IMR-90 (cell line): ENCODE measurements at places on chromosomes 2 and 18. TPM values are rescaled to one million over a fixed set of nuclear protein-coding genes. Genes with fewer than 3 reads are reported as not detected.

GRCh38 chr2:71505086-71505769, 51.9 kb downstream of the DYSF start:
- DNase-seq: no peak

Gene CDK5R2
- not detected in 2 replicates for total RNA-seq

DNA sequence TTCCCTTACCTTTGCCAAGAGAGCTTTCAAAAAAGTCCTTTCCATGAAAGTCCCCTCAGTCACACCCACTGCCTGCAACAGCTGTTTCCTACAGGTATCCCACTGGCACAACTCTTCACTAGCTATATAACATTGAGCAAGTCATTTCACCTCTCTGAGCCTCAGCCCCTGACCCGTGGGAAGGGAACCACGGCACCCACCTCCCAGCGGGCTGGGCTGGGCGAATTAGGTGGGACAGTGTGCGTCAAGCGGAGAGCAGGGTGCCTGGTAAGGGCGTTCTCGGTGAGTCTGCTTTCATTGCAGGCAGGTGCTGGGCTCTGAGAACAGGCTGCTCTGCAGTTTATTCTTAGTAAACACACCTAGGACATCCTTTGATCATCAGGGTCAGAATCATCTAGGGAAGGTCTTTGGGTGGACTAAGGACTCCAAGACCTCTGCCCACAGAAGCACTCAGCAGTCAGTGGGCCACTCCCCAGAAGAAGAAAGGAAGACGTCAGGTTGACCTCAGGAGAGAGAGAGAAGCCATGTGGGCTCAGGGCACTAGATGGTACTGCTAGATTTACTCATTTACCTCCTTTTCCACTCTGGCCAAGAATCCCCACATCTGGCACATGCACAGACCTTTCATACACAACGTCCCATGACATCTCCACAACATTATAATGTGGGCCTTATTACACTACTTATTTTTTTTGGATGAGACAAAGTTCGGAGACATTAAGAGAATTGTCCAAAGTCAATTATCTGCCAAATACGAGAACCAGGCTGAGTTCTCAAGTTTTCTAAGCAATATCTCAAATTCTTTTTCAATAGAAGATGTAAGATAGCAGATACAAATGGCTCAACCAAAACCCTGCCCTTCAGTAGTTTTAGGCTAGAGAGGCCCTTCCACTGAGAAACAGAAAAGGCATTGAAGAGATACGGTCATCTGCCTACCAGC, 79.9 kb downstream of the GALNT14 start:
- no peak for DNase-seq

DNA sequence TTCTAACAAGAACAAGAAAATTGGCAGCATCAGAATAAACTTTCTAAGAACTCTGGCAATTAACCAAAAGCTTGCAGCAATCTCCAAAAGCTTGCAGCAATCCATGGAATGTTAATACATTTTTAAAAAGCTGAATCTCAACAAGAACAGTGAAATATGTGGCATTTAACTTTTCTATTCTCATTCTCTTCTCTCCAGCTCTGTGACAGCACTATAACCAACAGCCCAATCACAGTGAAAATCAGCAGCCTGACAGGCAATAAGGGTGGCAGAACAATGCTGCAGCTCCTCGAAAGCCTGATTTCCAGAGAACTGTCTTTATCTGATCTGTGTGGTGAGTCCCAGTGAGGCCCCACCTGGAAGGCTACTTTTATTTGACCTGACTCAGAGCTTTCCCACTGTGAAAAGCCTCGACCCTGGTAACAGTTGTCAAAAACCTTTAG, 60.0 kb downstream of the TMEM131 start:
- DNase-seq: peak; percentile 72

DNA sequence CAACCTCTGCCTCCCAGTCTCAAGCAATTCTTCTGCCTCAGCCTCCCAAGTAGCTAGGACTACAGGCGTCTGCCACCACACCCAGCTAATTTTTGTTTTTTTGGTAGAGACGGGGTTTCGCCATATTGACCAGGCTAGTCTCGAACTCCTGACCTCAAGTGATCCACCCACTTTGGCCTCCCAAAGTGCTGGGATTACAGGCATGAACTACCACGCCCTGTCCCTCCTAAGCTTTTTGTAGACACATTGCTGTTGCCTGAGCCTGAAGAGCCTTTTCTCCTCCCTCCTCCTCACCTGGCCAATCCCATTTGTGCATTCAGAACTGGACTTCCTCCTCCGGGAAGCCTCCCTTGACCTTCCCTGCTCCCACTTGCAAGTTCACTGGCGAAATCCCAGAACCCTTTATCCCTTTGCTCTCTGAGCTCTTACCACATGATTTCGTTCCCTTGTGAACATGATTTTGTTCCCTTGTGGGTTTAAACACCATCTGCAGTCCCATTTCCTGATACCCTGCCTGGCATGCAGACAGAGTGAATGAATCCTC, 2.6 kb downstream of the C2orf72 start:
- no peak for DNase-seq

Gene HPCAL1
- 8.2 and 9.4 TPM in 2 replicates for total RNA-seq

Gene UPP2
- total RNA-seq: not detected in 2 replicates

Gene CRYBA2
- not detected in 2 replicates for total RNA-seq

Gene CCDC141
- total RNA-seq: under 0.01 TPM in 1 of 2 replicates, not detected in the other

DNA sequence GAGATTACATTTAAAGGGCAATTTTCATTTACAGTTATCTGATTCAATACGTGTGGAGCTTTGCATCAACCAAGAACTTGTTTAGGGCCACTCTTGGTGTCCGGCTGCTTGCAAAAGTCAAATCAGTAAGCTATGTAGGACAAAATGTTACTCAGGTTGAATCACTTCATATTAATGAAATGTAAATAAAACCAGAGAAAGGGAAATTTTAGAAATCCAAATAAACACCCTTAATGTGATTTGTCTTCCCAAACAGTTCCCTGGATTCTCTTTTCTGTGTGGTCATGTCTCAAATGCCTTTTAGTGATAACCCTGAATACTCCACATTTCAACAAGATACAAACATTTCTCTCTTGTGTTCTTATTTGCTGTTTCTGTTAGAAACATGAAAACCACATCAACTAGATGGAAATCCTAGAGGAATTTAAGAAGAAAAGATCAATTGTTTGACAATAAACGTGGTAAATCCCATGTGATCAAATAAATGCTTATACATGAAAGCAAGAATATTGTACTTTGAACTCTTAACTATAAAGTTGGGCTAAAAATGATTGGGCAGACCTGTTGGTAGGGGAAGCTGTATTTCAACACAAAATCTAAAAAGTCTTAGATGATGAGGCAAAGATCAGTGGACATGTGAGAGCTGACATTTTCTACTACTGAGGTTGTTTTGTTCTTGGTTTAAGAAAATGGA, 101.3 kb downstream of the CDC42EP3 start:
- peak; percentile 85 for DNase-seq

Gene GALNT14
- 0.18 TPM in 1 of 2 replicates, not detected in the other for total RNA-seq

DNA sequence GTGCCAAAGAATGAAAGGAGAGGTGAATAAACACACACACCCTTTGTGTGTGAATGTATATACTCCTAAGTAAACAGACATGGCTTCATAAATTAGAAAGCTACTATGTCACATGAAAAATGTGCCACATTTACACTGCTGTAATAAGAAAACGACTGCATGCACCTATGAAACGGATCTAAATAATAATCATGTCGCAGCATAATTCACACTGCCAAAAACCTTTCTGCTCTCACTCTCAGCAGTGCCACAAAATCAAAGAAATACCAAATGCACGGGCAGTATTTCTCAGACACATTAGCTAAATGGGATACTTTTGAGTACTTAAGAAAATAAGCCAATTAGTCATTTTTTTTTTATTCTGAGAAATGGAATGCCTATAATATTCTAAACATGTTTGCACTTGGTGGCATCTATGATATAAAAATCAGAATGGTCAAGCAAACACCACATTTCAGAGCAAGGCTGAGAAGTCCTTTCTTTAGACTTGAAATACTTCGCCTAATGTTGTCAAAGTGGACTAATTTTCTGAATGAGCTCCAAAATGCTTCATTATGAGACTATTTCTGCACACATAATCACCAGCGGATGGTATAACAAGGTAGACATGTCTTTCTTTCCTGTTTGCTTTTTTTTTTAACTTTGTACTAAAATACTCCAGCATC, 6.6 kb downstream of the BCL11A start:
- DNase-seq: no peak

GRCh38 chr18:7618891-7619442, 51.9 kb downstream of the PTPRM start:
- DNase-seq: no peak

GRCh38 chr2:138720035-138720838, 60.0 kb downstream of the NXPH2 start:
- no peak for DNase-seq

Gene GRHL1
- total RNA-seq: 0.18 and 0.56 TPM in 2 replicates

GRCh38 chr2:172836347-172836821, 100.7 kb downstream of the RAPGEF4 start:
- DNase-seq: peak; percentile 84

- DNase-seq: no peak
These were observed 27.5 kb downstream of the TSHZ1 start for GRCh38 chr18:75238100-75238499.
